ENCODE measurements at places on chromosomes 7 and 10.
A peak's percentile ranks its signal among the peaks of the same experiment; 100 is the strongest.

GRCh38 chr10:46247808-46248569 is 38.8 kb upstream of the ANTXRL start:
- DNase-seq = no peak

DNA sequence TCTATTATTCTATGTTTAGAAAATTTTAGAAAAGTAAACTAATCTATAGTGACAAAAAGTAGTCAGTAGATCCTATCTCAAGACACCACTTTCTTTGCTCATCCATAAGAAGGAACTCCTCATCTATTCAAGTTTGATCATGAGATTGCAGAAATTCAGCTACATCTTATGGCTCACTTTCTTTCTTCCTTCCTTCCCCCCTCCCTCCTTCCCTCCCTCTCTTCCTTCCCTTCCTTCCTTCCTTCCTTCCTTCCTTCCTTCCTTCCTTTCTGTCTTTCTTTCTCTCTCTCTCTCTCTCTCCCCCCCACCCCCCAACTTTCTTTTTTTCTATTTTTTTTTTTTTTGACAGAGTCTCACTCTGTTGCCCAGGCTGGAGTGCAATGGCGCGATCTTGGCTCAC is 35.3 kb upstream of the SRPK2 start:
- no peak for DNase-seq

- DNase-seq = no peak
These were observed 677.3 kb downstream of the NRG3 start for GRCh38 chr10:82552267-82552666.

- no peak for DNase-seq
These were observed 30.0 kb downstream of the TSPAN15 start for GRCh38 chr10:69481305-69481704.

GRCh38 chr10:14645239-14645960 is 129.3 kb downstream of the FAM107B start:
- no peak for DNase-seq

- no peak for DNase-seq
These were observed 190.2 kb upstream of the HGF start for GRCh38 chr7:81960026-81960425.

- no peak for DNase-seq
These were observed 43.5 kb upstream of the SLC35G1 start for GRCh38 chr10:93850031-93851015.

DNA sequence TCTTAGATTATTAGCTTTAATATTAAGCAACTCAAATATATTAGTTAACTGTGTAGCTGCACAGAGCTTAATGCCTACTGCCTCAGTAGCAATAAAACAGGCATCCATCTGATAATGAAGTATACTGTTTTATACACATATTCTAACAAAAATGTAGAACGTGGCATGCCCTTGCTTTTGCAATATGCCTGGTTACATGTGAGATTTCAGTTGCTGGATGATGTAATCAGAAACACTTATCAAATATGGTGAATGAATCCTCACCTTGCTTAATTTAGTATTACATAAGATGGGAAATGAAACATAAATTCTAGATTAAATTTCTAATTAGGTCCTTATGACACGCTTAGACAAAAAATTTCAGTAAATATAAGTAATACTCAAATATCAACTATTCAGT is 8.0 kb downstream of the DNAJC1 start:
- no peak for DNase-seq

GRCh38 chr7:135211179-135211945 is at the start of gene WDR91:
WDR91 (minus strand) TSS chr7:135211526; CDS start chr7:135211502, 24 bp downstream.
- DNase-seq = peak; percentile 66

DNA sequence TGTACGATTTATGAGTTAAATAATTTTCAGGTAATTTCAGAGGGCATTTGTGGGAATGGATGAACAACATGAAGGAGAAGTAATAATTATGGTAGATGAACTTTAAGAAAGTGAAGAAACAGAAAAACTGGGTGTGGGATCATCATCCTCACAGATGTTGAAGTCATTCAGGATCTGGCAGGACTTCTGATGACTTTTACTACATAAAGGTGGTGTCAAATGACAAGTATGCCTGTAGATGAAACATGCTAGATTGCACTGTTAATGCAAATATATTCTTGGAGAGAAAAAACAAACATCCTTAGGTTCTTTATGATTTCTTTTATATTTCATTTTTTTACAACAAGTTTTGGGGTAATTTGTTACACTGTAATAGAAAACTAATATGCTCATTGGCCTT is 230.2 kb downstream of the PCLO start:
- DNase-seq = no peak

GRCh38 chr10:131923038-131923756 is 22.4 kb downstream of the PPP2R2D start:
- DNase-seq = no peak

DNA sequence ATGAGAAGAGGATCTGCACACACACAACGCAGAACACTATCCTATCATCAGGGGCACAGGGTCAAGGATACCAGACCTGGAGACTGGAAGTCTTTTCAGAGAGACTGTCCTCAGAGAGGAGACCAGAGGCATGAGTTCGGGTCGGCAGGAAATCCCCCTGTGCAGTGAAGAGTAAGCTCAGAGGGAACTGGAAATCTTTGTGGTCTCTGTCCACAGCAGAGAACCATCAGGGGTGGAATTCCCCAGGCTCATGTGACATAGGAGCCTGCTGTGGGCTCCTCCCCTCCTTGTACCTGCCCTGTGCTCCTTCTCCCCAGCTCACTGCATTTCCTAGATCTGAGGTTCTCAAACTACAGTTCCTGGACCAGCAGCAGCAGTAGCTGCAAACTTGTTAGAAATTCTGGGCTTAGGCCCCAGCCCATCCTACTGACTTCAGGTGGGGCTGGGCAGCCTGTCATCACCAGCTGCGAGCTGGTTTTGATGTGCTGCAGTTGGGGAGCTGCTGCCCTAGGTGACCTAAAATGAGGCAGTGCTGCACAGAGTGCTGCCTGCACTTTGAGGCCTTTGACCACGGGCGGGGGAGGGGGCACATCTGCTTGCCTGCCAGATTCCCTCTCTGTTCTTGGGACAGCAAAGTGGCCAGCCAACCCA is 2.4 kb downstream of the ZMIZ2 start:
- DNase-seq = no peak

- no peak for DNase-seq
These were observed 41.0 kb downstream of the SNX10 start for GRCh38 chr7:26332698-26333097.

DNA sequence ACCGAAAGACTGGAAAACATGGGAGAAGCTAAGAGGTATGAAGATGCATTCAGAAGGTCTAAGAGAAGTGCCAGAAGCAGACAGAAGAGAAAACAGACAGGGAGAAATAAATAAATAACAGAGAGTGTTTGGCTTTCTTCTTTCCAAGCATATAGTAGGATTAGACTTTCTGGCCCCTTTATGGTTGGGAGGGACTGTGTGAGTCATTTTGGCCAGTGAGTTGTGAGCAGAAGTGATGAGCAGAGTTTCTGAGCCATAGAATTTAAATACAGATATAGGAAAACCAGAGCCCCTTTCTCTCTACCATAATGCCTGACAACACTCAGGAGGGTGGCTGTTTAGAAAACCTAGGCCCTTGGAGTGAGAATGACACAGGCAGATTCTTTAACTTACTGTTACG is 171.0 kb downstream of the PPP1R17 start:
- DNase-seq = no peak

DNA sequence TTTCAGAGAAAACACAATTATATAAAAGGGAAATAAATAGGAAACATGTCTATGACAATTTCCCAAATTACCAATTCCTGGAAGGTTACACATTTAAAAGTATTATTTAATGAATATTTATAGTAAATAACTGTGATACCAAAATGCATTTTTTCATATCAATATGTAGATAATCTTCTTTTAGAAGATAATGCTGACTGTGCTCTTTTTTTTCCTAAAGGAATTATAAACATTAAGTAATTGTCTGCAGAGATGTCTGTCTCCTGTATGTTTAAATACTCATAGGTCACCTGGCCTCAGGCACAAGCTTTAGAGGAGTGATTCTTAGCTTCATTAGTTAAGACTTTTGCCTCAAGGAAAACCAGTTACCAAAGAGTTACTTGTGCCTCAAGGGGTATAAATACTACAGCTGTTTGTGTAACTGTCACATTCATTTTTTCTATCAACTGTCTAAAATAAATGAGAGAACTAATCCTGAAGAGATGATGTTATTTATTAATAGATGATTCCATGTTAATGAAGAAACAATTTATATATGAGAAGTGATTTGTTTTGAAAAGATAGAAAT is 77.1 kb downstream of the DNAJC1 start:
- no peak for DNase-seq

DNA sequence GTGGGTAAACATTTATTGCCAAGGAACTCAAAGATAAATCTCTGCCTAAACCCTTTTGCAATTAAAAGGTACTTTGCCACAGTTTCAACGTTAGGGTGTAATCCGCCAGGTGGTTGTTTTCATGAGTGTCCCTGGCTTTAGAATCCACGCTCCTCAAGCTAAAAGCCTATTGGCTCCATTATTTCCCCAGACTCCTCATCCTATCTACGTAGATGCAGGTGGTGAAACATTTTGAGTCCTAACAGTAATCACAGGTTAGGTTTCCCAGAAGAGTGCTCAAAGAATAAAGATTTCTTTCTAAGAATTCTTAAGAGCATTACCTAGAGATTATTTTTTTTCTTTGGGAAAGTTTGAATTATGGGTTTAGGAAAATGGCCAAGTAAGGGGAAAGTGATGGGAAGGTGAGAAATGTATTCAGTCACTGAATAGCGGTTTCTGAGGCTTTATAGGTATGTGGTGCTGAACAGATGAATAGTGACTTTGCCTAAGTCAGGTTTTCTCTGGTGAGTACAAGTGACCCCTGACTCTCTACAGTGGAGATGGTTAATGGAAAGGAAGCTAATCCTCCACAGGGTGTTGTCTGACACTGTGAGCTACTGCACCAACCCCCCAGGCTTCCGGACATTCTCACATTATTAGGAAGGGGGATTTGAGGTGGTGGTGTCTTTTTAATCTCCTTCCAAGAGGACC is 60.2 kb downstream of the NRP1 start:
- DNase-seq = no peak

- no peak for DNase-seq
These were observed 15.5 kb downstream of the CREB3L2 start for GRCh38 chr7:137986252-137987017.

DNA sequence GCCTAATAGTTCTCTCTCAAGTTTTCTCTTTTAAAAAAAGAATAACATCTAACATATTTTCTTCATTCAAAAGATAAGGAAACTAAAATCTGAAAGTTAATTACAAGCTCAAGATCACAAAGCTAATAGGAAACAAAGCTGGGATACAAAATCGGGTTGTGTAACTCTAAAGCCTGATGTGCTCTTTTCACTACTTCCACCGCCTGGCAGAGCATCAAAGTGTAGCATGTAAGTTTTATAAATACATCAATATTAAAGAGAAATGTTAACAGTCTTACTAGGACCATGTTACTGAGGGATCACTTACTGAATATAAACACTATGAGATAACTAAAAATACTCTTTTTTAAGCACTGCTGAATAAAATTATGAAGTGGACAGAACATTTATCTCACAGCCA is 97.2 kb downstream of the KMT2C start:
- DNase-seq = no peak
